ENCODE measurements at places on chromosomes 4 and X.

DNA sequence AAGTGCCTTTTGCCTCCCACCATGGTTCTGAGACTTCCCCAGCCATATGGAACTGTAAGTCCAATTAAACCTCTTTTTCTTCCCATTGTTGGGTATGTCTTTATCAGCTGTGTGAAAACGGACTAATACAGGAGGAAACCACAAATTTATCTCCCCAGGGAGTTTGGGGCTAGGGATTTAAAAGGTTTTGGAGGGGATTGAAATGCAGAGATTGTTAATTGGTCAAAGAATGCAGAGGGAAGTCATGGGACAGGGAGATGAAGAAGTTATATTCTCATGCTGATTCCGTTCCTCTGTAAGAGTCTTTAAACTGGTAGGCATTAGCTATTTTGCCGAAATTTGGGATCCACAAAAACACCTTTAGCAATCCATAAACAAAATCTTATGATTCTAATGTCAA lies 57.9 kb downstream of the TKTL2 start:
- DNase-seq = no peak

DNA sequence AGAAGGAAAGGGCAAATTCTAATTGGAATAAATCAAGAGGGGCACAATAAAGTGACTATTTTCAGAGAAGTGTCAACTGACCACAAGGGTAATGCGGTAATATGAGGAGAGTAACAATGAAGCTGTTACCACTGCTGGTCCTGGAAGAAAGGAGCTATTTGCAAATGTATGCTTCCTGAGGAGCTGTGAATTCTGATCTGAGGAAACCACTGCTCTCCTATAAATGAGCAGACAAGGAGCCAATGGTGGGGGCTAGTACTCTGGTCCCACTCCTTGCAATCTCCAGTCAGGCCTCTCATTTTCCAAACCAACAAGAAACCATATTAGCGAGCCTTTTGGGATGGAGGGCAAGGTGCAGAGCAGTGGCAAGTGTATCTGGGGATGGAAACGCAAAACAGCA lies 770.2 kb downstream of the FSTL5 start:
- no peak for DNase-seq

DNA sequence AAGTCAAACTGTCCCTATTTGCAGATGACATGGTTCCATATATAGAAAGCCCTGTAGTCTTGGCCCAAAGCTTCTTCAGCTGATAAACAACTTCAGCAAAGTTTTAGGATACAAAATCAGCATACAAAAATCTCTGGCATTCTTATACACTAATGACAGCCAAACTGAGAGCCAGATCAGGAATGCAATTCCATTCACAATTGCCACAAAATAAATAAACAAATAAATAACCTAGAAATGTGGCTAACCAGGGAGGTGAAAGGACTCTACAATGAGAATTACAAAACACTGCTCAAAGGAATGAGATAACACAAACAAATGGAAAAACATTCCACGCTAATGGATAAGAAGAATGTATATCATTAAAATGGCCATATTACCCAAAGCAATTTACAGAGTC lies 52.9 kb upstream of the CXCL8 start:
- DNase-seq = no peak

DNA sequence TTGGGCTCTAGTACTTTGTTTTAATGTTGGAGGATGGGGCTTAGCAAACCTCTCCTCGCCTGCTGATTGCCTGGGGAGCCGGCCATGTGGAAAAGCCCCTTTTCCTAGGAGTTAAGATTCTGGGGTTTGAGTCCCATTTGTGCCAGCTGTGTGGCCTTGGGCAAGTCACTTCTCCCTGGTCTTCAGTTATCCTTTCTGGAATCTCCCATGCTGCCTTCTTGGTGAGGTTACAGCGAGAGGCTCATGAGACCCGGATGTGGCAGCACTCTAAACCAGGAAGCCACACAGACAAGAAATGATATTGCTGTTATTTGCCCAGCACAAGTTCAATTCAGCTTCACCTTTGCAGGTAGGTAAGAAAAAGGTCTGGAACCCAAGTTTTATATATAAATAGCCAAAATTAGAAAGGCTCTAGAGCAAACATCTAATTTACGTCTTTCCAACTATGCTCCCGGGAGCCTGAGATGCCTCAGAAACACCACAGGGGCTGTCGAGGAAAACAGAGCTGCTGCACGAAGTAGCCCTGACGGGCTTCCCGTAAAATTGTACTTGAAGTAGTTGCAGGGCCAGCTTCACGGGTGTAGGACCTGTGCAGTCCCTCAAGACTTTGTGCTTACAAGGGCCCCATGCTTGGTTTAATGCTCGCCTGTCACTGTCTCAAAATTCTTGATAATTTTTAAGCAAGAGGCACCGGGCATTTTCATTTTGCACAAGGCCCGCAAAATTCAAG lies 8.3 kb upstream of the SASH3 start:
- no peak for DNase-seq

DNA sequence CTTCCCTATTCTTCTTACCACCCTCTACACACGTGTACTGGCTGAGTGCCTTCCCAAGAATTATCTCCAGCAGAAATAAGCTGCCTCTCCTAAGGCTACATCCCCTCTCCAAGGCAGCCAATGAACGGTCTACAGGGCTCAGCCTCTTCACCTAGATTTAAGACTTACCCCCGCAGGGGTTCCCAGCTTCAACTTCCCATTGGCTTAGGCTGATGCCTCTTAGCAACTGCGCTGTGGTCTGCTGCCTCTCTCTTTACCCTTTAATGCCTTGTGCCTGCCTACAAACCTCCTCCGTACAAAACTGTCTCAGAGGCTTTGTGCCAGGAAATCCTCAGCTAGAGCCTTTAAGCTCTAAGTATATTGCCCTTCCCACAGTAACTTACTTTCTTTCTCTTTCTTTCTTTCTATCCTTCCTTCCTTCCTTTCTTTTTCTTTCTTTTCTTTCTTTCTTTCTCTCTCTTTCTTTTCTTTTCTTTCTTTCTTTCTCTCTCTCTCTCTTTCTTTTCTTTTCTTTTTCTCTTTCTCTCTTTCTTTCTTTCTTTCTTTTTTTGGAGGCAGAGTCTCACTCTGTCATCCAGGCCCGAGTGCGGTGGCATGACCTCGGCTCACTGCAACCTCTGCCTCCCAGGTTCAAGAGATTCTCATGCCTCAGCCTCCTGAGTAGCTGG lies 15.1 kb upstream of the PIGA start:
- DNase-seq = no peak

DNA sequence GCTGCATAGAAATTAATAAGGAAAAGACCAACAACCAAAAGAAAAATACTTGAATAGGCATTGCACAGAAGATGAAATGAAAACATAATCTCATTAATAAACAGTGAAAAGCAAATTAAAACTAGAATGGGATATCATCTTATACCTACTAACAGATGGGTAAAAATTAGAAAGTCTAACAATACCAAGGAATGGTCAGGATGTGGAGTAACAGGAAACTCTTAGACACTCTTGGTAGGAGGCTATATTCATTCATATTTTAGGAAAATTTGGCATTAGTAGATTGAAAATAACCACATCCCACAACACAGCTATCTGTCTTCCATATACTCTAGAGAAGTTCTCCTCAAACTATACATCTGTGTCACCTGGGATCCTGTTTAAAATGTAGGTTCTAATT lies 36.3 kb downstream of the SEC24B start:
- DNase-seq = no peak

DNA sequence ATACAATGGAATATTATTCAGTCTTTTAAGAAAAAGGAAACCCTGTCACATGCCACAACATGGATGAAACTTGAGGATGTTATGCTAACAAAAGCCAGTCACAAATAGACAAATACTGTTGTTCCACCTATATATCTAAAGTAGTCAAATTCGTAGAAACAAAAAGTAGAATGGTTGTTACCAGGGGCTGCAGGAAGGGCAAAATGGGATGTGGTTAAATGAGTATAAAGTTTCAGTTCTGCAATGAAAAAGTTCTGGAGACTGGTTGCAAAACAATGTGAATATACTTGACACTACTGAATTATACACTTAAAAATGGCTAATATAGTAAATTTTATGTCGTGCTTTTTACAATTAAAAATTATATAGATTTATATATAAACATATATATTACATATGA lies 12.2 kb downstream of the SPOCK3 start:
- no peak for DNase-seq

DNA sequence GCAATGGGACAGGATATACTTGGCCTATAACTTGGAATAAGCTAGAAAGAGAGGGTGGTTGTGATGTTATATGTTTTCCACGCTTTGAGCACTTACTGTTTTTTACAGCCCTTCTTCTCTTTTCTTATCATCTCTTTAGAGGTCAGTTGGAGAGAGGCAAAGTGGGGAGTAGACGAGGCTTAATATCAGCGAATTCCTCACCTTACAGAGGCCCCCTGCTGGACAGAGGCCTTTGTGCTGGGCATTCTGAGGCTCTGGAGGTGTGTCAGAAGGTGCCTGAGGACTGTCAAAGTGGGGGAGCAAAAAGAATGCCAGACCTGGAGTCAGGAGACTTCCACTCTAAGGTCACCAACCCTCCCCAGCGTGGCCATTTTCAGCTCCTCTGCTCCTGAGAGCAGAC lies 42.5 kb downstream of the MAMLD1 start:
- DNase-seq = no peak

GRCh38 chr4:152734015-152734698 lies 45.4 kb downstream of the TIGD4 start:
- DNase-seq = no peak

DNA sequence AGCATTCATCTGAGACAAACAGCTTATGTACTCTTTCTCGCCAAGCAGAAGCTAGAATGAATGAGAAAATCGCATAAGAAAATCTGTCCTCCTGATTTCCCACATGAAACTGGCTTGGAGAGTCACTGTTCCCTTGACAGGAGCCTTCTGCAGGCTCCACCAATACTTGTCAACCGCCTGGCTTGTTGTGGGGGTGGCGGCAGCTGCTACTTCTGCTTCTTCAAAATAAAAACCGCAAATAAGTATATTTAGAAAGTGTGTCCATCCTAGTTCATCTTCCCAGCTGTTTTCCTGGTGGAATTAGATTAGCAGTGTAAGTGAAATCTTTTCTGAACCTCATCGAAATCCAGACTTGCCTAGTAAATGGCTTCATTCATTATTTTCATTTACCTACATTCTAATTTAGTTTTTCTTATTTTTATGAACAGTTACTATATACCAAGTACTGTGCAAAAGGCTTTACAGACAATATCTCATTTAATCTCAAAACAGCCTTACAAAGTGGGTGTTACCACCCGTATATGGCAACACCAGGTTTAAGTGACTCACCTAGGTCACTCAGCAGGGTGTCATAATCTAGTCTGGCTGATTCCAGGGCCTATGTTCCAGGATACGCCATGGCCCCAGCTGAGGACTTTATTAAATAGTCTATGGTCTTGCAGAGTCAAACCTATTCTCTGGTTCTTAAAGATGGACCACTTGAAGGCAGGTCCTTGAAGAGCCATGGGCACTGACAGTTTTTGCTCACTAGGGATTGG lies 104.6 kb upstream of the IGFBP7 start:
- no peak for DNase-seq

- DNase-seq = peak; percentile 28
Measured at GRCh38 chr4:80876810-80877209, 153.7 kb upstream of the BMP3 start.

GRCh38 chr4:164383358-164384220 lies 370.3 kb upstream of the SMIM31 start:
- peak; percentile 21 for DNase-seq

DNA sequence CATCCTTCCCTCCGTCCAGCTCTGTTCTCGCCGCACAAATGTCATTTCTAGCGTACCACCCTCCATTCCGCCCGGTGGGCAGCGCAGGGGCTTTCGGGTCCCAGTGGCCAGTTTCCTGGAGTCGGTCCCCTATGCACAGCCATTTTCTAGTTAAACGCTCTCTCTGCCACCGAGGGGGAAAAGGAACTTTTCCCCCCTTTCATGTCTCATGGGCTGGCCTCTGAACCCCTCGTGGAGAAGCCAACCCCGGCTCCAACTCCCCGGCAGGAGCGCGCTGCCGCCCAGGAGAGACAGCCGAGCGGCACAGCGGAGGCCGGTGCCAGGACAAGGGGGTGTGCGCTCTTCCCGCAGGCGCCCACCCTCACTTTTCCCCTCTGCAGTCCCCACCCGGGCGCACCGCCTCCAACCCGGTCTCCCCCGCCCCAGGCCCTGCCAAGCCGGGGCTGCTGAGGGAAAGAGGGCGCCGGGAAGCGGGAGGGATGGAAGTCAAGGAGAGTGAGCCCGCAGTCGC lies 662 bp downstream of the APBB2 start:
- DNase-seq = no peak

GRCh38 chr4:74111990-74112389 lies 13.0 kb upstream of the CXCL2 start:
- DNase-seq = peak; percentile 54

GRCh38 chrX:23736030-23736429 lies 7.0 kb downstream of the ACOT9 start:
- DNase-seq = no peak

GRCh38 chrX:38941675-38942074 lies 140.4 kb downstream of the MID1IP1 start:
- no peak for DNase-seq

- no peak for DNase-seq
Measured at GRCh38 chr4:26473893-26474292, 16.4 kb downstream of the CCKAR start.

GRCh38 chrX:137747244-137748043 lies 181.5 kb downstream of the ZIC3 start:
- DNase-seq = no peak

GRCh38 chr4:6680372-6681034 lies 13.2 kb upstream of the S100P start:
- DNase-seq = no peak

- DNase-seq = no peak
Measured at GRCh38 chr4:4477391-4477790, 64.5 kb downstream of the STX18 start.

GRCh38 chr4:56410247-56411062 lies 23.2 kb upstream of the AASDH start:
- DNase-seq = peak; percentile 98

DNA sequence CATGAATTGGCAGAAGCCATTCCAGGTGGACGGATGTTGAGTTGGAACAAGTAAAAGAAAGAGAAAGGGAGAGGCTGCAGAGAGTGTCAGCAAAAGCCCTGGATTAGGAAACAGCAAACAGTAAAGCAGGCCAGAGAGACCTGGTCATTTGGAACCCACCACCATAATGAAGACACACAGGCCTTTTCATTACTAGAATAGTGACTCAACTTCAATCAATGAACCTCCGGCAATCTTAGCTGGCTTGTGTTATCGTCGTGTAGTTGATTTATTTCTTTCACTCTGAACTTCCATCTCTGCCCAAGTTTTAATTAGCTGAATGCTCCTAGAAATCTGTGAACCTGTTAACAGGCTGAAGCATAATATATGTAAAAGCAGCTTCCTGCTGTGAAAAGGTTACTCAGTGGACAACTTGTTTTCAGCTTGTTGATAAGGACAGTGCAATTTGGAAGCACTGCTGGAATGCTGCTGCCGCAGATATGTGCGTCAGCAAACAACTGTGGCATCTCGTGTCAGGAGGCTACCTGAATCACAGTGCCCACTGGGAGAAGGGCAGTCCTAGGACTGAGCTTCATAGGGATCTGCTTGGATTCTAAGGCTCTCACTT lies 68.8 kb downstream of the SPANXN4 start:
- DNase-seq = no peak

- DNase-seq = peak; percentile 98
Measured at GRCh38 chr4:53586121-53586816, 5.0 kb downstream of the LNX1 start.

GRCh38 chrX:121851033-121851432 lies 803.6 kb downstream of the GLUD2 start:
- peak; percentile 57 for DNase-seq

GRCh38 chr4:24248674-24249630 lies 335.4 kb downstream of the DHX15 start:
- no peak for DNase-seq
